ENCODE measurements at places on chromosomes 2 and 18. TPM values are rescaled to one million over a fixed set of nuclear protein-coding genes. Genes with fewer than 3 reads are reported as not detected.

DNA sequence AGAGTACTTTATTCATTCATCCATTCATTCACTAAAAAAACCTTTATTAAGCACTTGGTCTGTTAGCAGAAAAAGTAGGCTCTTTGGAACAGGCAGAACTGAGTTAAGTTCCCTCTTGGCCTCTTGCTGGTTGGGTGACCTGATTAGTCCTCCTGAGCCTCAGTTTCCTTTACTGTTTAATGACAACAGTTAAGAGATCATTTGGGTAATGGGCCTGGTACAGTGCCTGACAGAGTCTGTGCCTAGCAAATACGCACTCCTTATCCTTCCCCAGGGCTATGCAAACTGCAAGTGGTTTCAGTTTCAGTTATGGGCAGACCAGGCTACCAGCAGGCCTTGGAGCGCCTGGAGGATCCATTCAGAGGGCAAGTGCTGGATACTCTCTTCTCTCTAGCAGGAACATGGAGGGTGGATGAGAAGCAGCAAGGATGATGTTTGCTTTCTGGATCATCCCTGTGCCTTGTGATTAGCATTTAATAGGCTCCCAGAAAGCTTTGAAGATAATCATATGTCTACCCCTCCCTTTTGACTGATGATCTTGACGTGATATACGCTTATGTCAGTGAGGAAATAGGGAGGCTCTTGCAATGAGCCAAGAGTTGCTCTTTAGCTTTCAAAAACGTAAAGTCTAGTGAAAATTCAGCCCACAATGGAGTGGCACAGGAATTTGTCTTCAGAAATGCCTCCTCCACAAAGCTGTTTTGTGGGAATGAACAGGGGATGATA is 12.4 kb upstream of the TAF1B start:
- no peaks in the 10 kb centered on the region for H3K4me1 ChIP-seq
- H3K4me3 ChIP-seq = no peak overlapping the region
- DNase-seq = no peak
- H3K36me3 ChIP-seq = no peaks in the 10 kb centered on the region

DNA sequence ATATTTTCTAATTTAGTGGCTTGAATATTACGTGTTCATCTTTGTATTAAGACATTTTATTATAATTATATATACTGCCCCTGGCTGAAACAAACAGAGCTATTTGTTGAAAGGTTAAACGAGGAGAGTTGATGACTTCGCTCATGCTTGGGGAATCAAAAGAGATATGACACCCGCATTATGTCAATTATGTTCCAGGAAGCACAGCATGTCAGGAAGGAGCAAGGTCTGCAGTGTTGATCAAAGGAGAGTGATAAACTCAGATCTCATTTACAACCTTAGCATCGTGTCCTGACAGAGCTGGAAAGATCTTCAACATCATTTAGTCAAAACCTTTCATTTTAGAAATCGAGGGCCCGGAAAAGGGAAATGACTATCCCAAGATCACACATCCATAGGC is 510.1 kb downstream of the TDRD15 start:
- no peak overlapping the region for H3K4me3 ChIP-seq
- no peak overlapping the region for H3K27ac ChIP-seq
- no peak for DNase-seq
- no peaks in the 10 kb centered on the region for H3K36me3 ChIP-seq

- no peaks in the 10 kb centered on the region for H3K36me3 ChIP-seq
- H3K27ac ChIP-seq = peak overlapping the region; percentile 27
- no peaks in the 10 kb centered on the region for H3K27me3 ChIP-seq
These were observed 137.6 kb downstream of the COPS8 start for GRCh38 chr2:237223201-237223861.

- H3K36me3 ChIP-seq = no peaks in the 10 kb centered on the region
- no peak for DNase-seq
- H3K4me3 ChIP-seq = no peak overlapping the region
- no peaks in the 10 kb centered on the region for H3K27me3 ChIP-seq
- no peaks in the 10 kb centered on the region for H3K4me1 ChIP-seq
These were observed 678.3 kb upstream of the NRXN1 start for GRCh38 chr2:51710222-51710621.

DNA sequence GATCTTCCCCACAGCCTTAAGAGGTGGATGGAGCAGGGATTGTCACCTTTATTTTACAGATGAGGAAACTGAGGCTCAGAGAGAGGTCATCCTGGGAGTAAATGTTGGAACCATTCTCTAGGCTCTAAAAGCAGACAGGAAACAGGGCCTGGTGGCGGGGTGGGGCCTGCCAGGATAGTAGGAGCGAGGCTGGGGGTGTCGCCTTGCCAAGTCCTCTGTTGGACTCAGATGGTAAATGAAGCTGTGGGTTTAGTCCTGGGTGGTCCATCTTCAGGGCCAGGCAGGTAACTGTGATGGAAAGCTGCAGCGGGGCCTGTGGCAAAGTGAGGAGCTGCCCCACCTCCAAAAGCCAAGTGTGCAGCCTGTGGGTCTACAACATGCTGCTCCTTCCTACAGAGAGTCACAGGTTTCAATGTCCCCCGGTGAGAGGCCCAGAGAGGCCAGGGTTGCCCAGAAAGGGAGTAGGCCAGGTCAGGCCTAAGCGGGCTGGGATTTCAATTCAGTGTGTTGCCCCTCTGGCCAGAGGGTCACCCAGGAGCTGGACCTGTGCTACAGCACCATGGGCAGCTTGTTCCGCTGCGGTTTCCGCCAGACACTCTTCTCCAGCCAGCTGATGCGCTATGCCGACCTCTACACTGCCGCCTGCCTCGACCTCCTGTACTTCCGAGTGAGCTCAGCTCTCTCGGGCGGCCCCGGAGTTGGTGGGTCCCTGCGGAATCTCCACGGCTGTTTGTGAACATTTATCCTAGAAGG is 6.6 kb downstream of the NT5DC4 start:
- H3K27ac ChIP-seq = no peak overlapping the region
- no peak overlapping the region for H3K4me3 ChIP-seq
- no peaks in the 10 kb centered on the region for H3K4me1 ChIP-seq

- no peak for DNase-seq
- H3K27me3 ChIP-seq = no peaks in the 10 kb centered on the region
- no peak overlapping the region for H3K4me3 ChIP-seq
- H3K27ac ChIP-seq = no peak overlapping the region
- H3K4me1 ChIP-seq = no peaks in the 10 kb centered on the region
These were observed 130.3 kb upstream of the LYPD6 start for GRCh38 chr2:149200109-149200520.

The SERPINB12 gene
- not detected for total RNA-seq

The ERFE gene
- 6.3 TPM for total RNA-seq

The FOXD4L1 gene
- total RNA-seq = 0.18 TPM

Measured in psoas muscle (tissue), 8 donors.